ENCODE measurements at places on chromosomes 11 and 22.
A peak's percentile ranks its signal among the peaks of the same experiment; 100 is the strongest.

GRCh38 chr22:26642465-26643417 is 14.6 kb upstream of the MIAT start:
- DNase-seq = peak; percentile 68

DNA sequence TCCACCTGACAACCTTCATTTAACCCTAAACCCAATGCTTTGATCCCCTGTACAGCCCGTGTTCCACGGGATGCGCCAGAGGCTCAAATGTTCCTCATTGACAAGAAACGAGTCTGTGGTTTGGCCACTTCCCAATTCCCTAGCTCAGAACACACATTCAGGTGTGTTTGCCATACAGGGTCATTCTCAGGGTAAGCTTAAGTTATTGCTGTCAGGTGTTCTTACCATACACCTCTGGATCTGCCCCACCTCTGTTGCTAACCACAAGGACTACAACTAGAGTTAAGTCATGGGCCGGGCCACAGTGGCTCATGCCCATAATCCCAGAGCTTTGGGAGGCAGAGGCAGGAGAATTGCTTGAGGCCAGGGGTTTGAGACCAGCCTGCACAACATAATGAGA is 45.6 kb upstream of the POLD3 start:
- DNase-seq = no peak

DNA sequence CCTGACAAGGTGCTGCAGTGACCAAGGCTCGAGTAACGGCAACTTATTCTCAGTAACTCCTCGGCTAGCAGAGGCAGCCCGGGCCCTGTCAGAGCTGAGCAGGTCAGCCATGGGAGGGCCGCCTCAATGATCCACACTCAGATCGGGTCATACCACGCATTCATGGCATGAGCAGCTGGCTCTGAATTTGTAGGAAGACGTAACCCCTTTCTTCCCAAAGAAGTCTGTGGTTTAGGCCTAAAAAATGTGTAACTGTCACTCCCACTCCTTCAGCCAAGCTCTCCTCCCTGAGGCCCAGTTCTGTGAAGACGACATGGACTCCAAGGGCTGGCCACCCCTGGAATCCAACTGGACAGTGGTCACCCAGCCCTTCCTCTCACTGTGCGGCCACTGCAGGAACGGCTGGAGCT is 30.0 kb downstream of the PPP2R1B start:
- no peak for DNase-seq

DNA sequence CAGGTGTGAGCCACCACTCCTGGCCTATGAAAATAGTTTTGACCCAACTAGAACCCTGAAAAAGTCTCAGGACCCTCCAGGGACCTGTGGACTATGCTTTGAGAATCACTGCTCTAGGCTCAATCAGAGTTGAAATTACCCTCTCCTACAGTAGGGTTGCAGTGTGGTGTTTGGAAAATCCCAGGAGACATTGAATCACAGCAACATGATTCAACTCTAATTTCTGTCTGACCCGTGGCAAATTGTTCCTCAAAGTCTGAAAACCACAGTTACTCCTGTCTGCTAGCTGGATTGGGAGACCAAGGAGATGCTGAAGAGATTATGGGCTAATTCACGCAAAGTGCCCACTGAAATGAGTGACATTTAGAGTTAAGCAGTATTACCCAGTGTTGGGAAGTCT is 5.4 kb upstream of the MTMR3 start:
- DNase-seq = no peak

DNA sequence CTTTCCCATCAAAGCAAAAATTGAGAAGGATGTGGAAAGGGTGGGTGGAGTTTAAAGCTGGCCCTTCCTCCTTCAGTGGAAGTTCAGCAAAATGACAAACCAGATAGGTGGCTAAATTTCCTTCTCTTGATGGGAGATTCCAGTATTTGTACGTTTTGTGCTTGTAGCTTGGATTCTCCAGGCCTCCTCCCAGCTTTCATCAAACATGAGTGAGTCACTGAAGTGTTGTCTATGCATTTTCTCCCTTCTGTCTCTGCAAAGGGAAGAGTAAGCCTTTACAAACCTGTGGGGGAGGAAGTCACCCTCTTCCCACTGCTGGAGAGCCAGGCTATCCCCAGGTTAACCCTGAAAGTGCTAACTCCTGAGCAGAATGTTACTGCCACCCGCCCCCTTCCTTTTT is 6.4 kb downstream of the MARK2 start:
- no peak for DNase-seq

DNA sequence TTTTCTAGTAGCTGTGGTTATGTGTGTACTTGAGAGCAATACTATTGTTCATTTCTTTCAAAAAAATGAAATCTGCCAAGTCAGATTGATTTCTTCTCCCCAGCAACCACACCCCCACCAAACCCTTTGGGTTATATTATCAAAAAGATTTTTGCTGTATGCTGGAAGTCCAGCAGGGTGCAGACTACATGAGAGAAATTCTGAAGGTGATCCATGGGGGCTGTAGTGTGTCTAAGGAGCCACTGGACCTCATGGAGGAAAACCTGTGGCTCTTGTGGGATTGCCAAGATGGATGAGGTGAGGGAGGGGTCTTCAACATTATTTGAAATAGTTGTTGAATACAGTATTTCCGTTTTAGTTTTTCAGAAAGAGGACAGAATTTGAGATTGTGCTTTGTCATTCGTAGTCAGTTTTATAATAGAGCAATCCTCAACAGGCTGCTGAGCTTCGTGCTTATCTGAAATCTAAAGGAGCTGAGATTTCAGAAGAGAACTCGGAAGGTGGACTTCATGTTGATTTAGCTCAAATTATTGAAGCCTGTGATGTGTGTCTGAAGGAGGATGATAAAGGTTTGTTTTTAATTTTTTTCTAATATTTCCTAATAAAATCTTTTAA is 3.1 kb downstream of the EIF3M start:
- DNase-seq = no peak

DNA sequence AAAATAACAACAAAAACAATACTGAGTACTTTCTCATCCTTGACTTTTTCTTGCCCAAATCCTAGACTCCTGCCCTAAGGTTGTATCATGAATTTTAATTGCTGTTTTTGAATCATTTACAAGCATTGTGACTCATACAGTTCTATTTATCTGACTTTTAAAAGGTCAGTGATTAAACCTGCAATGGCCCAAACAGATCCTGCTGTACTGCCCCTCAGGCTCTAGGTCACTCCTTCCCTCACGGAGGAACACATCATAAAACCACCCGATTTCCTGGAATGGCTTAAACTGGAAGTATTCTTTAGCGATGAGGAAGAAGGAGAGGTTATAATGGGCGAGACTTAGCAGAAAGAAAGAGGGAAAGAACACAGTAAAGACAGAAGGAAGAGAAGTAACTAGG is 12.3 kb downstream of the ARFGAP3 start:
- no peak for DNase-seq

DNA sequence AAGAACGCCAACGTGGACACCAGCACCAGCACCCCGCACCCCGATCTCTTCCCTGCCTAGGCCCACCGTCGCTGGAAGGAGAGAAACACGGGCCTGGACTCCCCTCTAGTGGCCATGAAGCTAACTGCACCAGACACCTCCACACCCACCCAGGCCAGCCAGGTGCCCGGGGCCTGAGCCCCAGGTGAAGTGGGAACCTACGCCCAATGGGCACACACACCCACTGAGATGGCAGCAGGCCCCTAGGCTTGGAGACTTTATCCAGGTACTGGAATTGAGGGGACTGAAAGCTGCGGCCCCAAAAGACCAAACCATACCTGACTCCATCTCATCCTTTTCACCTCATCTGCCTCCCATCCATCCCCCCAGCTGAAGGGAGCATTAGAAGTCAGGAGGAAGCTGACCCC is 81.0 kb downstream of the BUD13 start:
- DNase-seq = peak; percentile 24

DNA sequence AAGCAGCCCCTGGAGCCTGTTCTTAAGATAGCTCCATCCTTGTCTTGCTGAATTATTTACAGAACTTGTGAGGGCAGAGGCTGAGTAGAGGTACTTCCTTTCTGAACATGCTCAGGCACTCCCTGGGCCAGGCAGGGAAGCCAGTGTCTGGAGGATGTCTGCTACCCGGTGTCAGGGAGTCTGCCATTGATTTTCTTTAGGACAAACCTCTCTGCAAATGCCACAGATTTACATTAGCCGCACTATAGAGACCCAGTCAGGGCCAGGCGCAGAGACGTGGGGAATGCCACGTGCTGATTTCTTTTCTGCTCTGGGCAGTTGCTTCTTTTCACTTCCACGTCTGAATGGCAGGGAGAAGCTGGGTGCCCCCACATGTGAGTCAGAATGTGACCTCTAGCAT is 585.5 kb downstream of the NTM start:
- DNase-seq = no peak

DNA sequence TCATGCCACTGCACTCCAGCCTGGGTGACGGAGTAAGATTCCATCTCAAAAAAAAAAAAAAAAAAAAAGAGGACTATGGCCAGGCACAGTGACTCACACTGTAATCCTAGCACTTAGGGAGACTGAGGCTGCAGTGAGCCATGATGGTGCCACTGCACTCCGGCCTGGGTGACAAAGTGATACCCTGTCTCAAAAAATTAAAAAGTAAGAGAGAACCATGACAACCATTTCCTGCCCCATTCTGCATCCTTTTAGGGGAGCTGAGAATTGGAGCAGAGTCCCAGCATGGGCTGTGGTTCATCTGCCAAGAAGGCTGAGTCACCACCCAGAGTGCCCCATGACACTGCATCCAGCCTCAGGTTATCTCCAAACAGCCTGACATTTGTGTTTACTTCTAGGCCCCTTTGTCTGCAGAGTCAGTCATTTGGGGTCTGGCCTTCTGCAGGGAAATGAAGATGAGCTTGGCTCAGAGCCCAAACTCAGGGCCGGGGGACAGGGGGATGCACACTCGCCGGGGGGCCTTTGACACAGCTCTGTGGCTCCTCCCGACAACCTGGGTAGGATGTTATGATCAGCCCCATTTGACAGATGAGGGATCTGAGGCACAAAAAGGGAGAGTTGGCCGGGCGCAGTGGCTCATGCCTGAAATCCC is 4.7 kb downstream of the CSDC2 start:
- DNase-seq = no peak

DNA sequence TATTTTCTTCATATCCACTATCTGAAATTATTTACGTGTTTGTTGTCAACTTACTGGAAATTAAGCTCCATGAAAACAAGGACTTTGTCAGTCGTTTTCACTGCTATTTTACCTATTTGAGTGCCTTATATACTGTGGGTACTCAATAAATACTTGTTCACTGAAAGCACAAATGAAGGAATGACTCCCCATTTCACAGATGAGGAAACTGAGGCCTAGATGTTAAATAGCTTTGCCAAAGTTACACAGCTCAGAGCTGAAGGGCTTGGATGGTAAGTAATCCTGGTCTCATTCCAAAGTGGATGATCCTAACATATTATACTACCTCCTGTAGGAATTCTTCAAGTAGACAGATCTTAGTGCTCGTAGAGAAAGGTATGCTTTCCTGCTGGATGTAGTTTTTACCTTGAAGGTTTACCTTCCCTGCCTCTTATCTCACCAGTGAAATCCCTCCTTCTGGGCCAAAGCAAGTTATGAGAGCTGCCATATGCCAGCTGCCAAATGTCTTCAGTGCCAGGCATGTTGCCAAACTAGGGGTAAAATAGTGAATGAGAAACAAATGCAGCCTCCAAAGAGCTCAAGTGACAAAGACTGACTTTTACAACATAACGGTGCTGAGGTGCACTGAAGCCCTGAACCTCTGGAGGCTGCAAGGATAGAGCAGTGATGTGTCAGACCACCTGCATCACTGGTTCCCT is 129.7 kb downstream of the TRIM44 start:
- DNase-seq = no peak

DNA sequence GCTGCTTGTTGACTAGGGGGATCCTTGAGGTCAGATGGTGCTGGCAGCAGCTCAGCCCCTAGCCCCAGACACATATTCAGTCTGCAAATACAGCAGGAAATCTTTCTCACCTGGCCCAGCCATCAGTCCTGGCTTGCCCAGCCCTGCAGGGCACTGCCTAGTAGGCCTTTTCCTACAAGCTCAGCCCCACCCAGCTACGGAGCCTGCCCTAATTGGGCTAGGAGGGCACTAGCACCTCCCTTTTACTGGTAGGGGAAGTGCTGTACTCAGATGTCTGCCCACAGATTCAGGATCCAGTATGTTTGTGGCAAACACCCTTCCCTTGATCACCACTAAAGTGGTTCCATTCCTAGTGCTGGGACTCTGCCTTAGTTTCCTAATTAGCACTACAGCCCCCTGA is 257.1 kb upstream of the CADM1 start:
- DNase-seq = no peak

- no peak for DNase-seq
Measured at GRCh38 chr11:11329062-11329806, 23.8 kb downstream of the CSNK2A3 start.

DNA sequence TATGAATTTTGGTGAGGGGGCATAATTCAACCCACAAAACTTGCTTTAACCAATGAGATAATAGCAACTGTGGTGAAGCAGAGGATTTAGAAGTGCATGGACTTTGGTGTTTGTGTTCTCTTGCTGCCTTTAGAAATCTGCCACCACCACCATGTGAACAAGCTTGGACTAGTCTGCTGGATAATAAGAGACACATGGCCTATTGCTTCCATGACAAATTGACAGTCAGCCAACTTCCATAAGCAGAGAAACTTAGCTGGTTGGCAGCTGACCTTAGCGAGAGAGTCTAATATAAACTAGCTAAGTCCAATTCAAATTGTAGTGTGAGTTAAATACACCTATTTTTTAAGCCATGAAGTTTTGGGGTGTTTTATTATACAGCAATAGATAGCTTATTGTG is 482.1 kb upstream of the ANO5 start:
- no peak for DNase-seq

DNA sequence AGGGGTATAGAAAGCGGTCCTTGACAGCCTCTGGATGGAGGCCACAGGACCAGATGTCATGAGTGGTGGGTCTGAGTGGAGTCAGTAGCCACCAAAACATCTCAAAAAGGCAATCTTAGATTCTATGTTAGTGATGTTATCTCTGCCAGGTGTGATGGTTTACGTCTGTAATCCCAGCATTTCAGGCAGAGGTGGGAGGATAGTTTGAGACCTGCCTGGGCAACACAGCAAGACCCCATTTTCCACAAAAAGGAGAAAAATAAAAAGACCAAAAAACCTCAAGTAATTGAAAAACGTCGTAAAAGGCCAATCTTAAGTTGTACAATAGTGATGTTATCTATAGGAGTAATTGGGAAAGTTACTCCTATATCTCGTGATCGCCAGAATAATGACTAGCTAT is 3.7 kb upstream of the MTCH2 start:
- no peak for DNase-seq

DNA sequence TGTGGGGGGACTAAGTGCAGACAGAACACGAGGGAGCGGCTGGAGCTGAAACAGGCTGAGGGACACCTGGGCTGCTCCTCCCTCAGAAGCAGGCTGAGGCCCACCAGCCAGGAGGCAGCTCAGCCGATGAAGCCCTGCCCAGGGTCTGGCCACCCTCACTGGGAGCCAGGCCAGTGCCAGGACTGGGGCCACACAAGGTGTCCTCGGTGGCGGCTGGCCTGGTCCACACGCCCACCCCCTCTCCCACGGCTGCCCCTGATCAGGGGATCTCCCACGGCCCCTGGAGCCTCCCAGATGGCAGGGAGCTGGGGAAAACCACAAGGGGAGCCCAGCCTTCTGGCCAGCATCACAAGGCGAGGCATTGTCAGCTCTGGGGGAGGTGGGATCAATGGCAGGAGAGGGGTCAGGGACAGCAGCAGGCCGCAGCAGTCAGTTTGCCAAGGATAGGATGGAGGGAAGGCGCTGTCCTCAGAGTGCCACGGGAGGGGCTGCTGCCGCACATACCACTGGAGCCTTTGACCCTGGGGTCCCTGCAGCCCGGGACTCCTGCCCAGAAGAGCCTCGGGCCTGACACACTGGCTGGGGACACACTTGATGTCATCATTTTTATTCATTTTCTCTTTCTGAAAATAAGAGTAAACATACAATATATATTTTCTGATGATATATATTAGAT is 11.7 kb upstream of the RASL10A start:
- DNase-seq = no peak
